ENCODE measurements at places on chromosomes 7 and 10. TPM values are rescaled to one million over a fixed set of nuclear protein-coding genes. Genes with fewer than 3 reads are reported as not detected.
A peak's percentile ranks its signal among the peaks of the same experiment; 100 is the strongest.

- DNase-seq, result no peak
Observed at GRCh38 chr10:96789571-96790108, 42.5 kb upstream of the LCOR start.

DNA sequence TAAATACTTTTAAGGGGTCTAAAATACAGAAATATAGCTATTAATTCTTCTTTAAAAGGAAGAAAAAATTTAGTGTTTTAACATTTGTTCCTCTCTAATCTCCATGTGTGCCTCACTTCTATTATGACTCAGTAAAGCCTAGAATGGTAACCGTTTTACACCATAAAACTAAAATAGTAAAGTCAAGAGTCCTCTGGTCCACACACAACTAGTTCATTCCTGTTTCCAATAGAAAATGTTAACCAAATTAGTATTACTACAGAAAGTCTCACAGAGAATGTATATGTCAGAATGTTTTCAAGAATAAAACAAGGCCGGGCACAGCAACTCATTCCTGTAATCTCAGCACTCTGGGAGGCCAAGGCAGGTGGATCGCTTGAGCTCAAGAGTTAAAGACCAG lies 55.8 kb downstream of the CNOT4 start:
- no peak for DNase-seq

DNA sequence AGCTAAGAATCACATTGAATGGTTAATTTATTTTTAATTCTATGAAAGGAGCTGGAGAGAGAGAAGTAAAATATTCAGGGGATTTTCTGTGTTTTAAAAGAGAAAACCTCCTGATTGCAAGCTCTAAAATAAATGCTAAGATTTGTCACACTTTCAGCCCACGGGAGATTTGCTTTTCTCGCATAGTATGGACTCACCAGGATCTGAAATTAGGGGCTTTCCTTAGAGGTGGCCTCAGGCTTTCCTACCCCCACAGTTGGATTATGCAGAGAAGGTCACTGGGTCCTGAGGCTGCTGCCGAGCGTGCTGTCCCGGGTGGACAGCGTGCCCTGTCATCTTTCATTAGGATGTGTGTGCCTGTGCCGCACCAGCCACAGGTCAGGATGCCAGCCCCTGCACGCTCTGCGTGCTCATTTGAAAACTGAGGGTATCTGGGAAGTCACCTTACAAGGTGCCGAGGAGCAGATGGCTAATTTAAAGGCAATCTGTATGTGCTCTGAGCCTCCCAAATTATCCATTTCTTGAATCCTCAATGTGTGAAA lies 258.8 kb downstream of the CELF2 start:
- DNase-seq, result no peak

- DNase-seq, result no peak
Observed at GRCh38 chr10:59585046-59585700, 124.5 kb downstream of the SLC16A9 start.

GRCh38 chr10:124092860-124093773 lies at the start of gene CHST15:
TSS of gene CHST15 (minus strand) at chr10:124093598. CDS start at chr10:124046212, 47,386 bp downstream.
- no peak for DNase-seq

- DNase-seq, result no peak
Observed at GRCh38 chr7:144969787-144970186, 133.9 kb upstream of the TPK1 start.

GRCh38 chr10:12308736-12309375 lies 40.5 kb upstream of the CAMK1D start:
- DNase-seq, result peak; percentile 20

The TRPV5 gene
- 0.20 TPM for total RNA-seq

The ANKRD61 gene
- total RNA-seq, result not detected

- no peak for DNase-seq
Observed at GRCh38 chr7:52406808-52407207, 628.6 kb upstream of the POM121L12 start.

GRCh38 chr10:7942859-7943258 lies 111.6 kb upstream of the GATA3 start:
- no peak for DNase-seq

DNA sequence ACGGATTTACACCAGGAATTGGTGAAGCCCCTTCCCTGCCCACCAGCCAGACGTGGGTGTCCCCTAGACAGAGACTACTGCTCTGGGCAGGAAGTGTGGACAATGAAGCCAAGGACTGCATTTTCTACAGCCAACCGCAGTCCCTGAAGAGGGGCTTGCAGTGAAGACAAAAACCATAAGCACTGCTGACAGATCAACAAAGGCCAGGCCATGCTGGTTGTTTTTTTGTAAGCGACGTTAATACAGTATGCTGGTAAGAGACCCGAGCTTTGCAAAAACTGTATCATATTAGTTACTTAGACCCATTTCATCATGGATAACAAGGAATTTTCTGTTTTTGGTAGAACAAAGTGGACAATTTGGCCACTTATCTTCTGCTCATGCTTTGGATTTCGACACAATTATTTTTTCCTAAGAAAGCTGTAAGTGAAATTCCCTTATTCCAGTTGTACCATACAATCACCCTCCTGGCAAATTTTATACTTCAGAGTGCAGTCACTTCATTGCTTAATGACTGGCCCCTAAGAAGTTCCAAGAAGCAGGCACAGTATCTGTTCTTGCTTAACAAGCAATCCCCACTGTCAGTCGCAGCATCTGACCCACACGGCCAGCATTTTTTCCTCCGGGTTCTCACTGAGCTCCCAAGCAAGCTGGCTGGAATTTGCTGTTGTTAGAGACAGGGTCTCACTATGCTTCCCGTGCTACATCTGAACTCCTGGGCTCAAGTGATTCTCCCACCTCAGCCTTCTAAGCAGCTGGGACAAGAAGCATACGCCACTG lies 163.5 kb downstream of the PARD3 start:
- DNase-seq, result no peak
